ENCODE measurements at places on chromosomes 16 and 17.

DNA sequence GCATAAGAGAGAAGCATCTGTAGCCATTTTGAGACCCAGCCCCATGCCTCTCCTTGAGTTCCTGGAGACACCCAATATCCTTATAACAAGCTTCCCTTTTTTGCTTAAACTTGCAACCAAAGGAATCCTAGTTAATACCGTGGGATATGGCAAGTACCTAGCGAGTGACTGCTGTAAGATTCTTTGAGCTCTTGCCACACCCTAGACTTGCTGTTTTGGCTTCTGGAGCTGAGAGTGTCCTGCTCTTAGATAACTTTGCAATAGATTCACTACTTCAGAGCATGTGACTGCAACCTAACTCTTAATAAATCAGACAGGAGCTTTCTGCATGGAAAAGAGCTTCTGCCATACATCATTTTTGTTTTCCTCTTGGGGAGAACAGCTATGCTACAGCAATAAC is 58.3 kb downstream of the AKAP1 start:
- DNase-seq = no peak

GRCh38 chr16:79805621-79806020 is 205.1 kb upstream of the MAF start:
- DNase-seq = no peak

GRCh38 chr17:44848257-44848795 is 643 bp downstream of the HIGD1B start:
- DNase-seq = no peak

GRCh38 chr17:18070861-18071340 is 16.8 kb upstream of the DRG2 start:
- DNase-seq = no peak

DNA sequence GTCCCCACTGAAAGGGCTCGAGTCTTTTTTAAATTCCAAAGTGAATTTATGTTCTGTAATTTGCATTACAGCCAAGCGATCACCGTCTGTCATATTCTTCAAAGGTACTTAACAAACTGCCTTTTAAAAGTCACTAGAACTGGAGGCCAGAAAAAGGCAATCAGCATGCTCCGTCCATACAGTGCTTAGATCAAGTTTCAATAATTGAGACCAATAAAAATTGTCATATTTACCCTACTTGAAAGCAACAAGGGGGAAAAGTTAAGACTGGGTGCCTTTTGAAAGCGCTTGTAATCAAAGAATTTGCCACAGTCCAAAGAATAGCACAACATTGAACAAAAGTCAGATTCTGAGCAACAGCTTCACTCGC is 9.0 kb upstream of the ZFHX3 start:
- no peak for DNase-seq

GRCh38 chr16:80019395-80019794 is 418.9 kb upstream of the MAF start:
- DNase-seq = no peak

DNA sequence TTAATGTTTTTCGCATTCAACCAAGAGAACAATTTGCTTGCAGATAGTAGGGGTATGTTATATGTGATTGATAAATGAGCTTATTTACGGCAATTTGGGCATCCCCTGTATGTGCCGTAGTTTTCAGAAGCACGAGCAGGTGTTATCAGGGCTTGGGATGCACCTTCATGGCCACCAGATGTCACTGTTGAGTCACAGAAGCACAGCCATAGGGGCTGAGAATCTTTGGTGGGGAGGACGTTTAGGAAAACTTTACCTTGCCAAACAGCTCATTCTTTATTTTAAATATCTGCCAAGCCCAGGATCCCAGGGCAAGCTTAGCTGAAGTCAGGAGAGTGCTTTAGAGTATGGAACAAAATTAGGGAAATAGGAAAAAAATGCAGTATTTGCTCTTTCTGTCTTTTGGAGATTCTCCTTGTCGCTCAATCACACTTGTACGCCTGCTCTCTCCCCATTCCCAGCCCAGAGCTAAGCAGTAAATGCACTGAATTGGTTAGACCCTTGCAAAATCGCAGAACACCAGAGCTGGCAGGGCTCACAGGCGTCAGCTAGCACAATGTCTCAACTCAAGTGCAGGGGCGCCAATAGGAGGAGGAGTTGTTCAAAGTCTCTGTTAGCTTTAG is 93.6 kb upstream of the MPHOSPH6 start:
- DNase-seq = peak; percentile 65

GRCh38 chr16:11857161-11857560 is 5.8 kb upstream of the RSL1D1 start:
- DNase-seq = no peak

GRCh38 chr17:42005166-42005565 is 12.1 kb downstream of the DNAJC7 start:
- no peak for DNase-seq

DNA sequence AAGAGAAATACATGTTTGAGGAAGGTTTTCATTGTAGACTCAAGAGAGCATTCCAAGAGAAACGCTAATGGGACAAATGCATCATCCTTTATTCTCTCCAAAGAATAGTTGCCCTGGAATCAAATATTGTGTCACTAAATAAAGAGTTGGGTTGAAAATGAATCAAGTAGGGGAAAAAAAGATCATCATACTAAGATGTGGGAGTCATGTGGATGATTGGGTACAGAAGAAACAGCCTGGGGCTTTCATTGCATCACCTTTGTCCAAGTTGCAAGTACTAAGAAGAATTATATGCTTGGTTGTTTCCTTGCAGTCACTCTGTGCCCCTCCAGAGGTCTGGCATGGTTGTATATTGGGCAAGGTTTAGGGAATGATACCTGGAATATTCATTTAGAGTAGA is 658.9 kb downstream of the TOX3 start:
- no peak for DNase-seq

GRCh38 chr16:85166699-85167588 is 54.7 kb upstream of the CIBAR2 start:
- DNase-seq = no peak

DNA sequence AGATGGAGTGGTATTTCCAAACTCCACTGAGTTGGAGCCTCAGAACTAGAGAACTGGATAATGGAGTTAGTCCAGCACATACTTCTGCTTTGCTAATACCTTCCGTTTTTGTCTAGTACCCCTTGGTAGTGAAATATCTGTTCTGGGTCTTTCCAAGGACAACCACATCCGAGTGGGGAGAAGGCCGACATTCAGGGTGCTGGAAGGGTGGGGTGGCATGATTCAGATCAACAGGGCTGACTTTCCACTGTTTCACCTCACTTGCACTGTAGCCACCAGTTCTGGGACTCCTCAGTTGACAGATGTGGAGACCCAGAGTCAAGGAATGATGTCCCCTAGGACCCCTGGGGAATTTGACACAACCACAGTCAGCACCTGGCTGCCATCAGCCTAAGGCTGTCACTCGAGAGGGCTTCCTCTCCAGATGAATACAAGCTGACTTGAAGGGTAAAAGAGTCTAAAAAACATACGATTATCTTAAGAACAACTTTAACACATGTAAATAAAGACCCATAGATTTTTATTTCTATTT is 84.8 kb upstream of the HNF1B start:
- no peak for DNase-seq

DNA sequence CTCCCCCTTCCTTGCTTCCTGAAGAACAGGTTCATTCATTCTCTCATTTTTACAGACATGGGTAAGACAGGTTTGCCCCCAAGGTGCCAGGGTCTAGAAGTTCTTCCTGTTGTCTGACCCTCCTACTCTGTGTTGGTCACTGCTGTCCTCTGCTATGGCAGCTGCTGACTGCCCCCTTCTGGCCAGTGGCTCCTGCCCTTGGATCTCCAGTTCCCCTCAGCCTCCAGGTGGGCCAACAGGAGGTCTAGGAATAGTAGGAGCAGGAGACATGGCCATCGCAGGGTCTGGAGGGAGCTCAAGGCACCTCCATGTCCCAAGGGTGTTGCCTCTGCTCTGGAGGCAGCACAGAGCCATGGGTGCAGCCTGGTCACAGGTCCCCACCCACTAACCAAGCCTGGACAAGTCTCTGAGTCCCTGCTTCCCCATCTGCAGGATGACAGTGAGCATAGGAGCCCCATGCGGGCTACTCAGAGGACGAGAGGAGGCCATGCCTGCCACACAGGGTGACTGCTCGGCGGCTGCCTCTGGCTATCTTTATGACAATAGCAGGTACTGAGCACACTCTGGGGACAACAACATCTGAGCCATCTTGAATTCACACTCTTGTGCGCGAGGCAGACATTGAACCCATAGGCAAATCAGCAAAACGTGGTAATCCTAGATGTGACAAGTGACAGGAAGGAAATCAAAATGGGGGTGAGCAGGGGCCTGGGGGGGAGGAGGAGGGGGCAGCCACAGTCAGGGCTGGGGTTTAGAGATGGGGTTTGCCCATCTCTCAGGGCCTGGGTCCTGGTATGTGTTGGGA is 27.0 kb upstream of the NXPH3 start:
- DNase-seq = no peak

DNA sequence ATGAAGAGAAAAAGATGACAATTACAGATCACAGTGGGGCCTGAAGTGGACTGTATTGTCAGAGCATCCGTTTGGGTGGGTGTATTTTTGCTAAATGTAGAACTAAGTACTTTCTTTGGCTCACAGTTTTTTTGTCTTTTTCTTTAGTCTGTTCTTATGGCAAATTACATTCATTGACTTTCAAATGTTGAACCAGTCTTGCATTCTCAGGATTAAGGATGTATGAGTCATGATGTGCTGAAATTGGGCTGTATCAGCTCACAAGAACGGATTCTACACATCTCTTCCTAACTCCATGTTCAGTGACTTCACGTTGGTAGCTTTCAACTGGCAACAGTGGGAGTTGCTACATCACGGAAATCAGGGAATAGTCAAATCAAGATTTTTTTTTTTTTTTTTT is 66.5 kb downstream of the TEX2 start:
- DNase-seq = no peak

DNA sequence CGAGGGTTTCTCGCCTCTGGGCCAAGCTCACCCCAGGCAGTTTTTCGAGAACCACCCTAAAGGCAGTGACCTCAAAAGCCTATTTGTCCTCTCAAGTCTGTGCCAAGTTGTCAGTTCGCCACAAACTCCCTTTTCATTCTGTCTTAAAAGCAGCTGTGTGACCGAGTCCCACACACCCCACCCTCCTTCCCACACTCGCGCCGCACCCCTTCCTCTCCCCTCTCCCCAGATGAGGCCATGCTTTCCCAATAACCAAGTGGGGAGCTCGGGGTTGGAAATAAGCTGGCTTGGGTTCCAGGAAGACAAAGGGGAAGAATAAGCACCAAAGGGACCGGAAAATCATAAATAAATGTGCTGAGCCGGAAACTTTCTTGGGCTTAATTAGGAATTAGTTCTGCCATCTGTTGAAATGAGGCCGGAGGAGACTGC is 36.7 kb downstream of the GRIN2C start:
- DNase-seq = no peak

DNA sequence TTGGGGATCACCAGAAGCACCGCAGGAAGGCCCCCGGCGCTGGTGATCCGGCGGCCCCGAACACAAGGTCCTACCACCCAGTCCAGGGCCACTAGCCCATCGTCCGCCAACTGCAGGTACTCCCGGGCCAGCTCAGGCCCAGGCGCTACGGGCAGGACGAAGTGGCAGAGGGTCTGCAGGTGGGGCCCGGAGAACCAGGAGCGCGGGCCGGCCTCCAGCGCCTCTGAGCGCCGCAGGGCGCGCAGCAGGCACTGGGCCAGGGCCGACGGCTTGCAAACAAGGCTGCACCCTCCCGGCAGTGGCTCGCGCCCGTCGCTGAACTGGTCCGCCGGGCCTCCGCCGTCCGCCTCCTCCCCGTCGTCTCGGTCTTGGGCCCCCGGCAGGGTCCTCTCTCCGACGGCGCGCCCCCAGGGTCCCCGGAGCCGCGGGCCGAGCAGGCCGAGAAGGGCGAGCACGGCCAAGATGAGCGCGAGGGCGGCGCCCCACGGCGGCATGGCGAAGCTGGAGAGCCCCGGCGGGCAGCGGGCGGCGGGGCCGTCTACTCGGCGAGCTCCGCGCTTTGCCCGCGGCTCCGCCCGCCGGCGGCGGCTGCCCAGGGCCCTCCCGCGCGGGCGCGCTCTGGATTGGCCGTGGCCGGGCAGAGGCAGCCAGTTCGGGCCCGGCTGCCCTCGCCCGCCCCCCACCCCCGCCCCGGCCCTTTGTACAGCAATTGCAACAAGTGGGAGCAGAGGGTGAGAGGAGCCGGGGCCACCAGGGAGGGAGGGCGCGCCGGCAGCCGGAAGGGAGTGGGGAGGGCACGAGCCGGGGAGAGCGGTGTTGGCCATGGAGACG is at the start of gene ABHD15:
TSS of gene ABHD15 (minus strand) at position 565 of the 831 bp plus-strand sequence. CDS start at position 494, 71 bp downstream.
- peak; percentile 84 for DNase-seq

- DNase-seq = peak; percentile 75
Observed at GRCh38 chr17:18235743-18236256, 10.4 kb downstream of the LLGL1 start.

DNA sequence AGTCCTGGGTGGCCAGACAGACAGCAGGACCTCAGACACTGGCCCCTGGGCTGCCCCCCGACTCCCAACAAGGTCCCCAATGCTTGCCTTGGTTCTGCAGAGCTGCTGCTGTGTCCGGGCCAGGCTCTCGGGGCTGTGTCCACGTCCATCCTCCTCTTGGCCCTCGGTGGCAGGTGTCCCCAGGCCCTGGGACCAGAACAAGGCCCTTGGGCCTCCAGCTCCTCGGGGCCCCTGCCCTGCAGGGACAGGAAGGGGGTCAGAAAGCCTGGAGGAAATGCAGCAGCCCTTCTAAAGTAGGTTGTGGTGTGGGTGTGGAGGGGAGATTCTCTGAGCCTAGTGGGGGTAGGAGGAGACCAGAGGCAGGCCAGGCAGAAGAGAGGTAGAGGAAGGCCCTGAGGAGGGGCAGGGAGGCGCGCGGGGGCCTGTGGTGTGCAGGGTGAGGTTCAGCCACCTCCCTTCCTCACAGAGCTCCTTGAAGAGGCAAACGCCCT is 2.5 kb upstream of the AXIN1 start:
- DNase-seq = no peak

- DNase-seq = no peak
Observed at GRCh38 chr16:65689726-65690125, 567.9 kb upstream of the CDH11 start.

- DNase-seq = no peak
Observed at GRCh38 chr17:64448665-64449512, at the start of gene MILR1. MILR1 (plus strand) TSS chr17:64449115; CDS start chr17:64449169, 54 bp downstream.

DNA sequence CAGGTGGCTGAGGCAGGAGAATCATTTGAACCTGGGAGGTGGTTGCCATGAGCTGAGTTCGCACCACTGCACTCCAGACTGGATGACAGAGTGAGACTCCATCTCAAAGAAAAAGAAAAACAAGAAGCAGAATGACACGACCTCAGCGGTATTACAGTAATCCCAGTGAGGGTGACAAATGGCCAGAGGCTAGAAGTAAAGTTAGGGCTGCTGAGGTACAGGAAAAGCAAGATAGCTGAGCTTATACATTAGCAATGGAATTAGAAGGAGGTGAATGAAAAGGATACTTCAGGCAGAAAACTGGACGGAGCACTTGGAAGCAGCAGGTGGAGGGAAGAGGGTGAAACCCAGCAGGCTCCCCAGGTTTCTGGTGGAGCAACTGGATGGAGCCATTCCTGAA is 26.1 kb upstream of the AMZ2 start:
- DNase-seq = no peak

GRCh38 chr17:72723711-72724110 is 368.8 kb downstream of the SLC39A11 start:
- no peak for DNase-seq
